ENCODE measurements at places on chromosomes 7 and 10.

GRCh38 chr7:78172267-78172757 is 373.7 kb downstream of the PHTF2 start:
- no peak for DNase-seq

- DNase-seq, result no peak
Measured at GRCh38 chr10:102106998-102107397, 13.2 kb downstream of the LDB1 start.

- no peak for DNase-seq
Measured at GRCh38 chr7:130090745-130091532, 20.6 kb downstream of the KLHDC10 start.

GRCh38 chr7:8236780-8237407 is 25.1 kb downstream of the ICA1 start:
- DNase-seq, result no peak

GRCh38 chr10:57884407-57884806 is 383.3 kb downstream of the IPMK start:
- DNase-seq, result no peak

DNA sequence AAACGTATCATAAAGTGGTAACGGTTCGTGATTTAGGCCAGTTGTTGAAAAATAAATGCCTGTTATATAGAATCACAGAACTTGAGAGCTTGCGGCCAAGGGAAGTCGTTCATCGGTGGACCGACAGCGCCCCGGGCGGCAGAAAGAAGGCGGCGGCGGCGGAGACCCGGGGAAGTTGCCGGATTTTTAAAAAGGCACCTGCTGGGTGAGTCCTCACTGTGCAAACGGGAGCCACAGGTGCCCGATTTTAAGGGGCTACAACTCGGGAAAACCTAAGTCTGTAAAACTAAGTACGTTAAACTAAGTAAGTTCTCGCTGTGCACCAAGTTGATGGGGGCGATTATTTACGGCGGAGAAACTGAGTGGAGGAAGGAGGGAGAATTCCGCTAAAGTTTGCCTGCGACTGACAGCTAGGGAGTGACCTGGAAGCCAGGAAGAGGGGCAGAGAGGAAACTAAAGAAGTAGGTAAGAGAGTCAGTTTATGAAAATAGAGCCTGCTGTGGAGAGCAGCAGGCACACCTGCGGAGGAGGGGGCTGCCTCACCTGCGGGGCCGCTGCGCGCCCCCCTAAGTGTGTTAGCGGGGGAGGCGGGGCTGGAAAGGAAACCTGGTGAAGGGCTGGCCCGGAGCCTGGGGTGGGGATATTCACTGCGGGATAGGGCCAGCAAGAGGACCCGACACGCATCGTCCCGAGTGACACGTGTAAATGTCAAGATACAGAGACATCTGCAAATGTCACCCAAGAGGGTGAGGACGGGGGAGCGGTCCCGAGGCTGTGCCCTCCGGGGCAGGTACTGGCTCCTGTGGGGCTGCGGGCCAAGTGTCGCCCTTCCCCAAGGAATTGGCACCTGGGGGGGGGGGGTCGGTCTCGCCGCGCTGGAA is 996 bp downstream of the ADAM12 start:
- DNase-seq, result no peak
